ENCODE measurements at places on chromosomes 2 and 18.

DNA sequence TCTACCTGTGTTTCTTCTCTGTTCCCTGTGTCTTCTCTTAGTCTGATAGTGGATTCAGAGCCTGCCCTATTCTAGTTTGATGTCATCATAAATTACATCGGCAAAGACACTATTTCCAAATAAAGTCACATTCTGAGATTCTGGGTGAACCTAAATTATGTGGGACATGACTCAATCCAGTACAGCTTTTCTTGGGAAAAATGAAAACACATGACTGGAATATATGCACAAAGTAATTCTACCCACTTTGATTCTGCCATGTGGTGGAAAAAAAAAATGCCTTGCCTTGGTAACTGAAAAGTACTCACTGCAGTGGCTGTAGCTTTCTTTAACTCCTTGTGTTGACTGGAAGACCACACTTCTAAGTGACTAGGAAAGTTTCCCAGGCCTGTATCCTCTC, 73.7 kb downstream of the LRATD1 start:
- no peaks in the 10 kb centered on the region for H3K27me3 ChIP-seq
- no peak overlapping the region for H3K4me3 ChIP-seq
- H3K36me3 ChIP-seq: no peaks in the 10 kb centered on the region
- no peak for DNase-seq

DNA sequence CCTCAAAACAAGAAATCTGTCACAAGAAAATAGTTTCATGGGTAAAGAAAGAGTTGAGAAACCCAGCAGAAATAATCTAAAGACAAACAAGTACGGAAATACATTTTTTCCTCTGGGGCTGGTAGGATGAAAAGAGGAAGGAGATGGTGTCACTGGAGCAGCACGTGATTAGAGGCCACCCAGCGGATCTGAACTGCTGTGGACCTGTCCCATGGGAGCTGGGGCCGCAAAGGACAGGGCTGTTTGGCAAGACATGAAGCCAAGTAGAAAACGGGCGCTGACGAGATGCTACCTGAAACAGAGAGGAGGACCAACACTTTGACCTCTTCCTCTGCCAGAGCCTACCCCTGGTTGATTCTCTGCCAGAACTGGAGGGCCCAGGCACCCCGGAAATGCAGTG, 295.4 kb upstream of the ATP5MC3 start:
- peaks cover 35% of the 10 kb centered on the region for H3K27me3 ChIP-seq
- DNase-seq: no peak
- no peaks in the 10 kb centered on the region for H3K4me1 ChIP-seq
- H3K4me3 ChIP-seq: no peak overlapping the region
- H3K27ac ChIP-seq: no peak overlapping the region
- H3K36me3 ChIP-seq: no peaks in the 10 kb centered on the region

DNA sequence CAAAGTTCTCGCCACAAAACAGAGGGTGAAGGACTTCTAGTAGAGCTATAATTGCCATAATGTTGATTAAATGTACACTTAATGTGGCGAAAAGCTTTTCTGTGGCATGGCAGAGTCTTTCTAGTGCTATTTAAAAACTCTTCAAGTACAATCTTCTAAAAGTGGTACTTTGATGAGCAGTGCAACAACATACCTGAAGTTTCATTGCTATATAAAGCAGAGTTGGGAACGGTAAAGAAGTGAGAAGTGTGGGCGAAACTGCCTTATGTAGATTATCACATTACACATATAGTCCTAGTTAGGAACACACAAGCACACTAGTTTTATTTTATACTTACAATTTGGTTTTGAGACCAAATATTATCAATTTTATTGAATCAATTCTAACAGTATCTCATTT, 49.5 kb downstream of the FIGN start:
- peaks cover 10% of the 10 kb centered on the region for H3K4me1 ChIP-seq
- H3K4me3 ChIP-seq: no peak overlapping the region
- H3K27ac ChIP-seq: no peak overlapping the region
- no peaks in the 10 kb centered on the region for H3K36me3 ChIP-seq
- no peak for DNase-seq
- H3K27me3 ChIP-seq: no peaks in the 10 kb centered on the region

- DNase-seq: no peak
- H3K27ac ChIP-seq: no peak overlapping the region
- no peaks in the 10 kb centered on the region for H3K36me3 ChIP-seq
- no peak overlapping the region for H3K4me3 ChIP-seq
- no peaks in the 10 kb centered on the region for H3K27me3 ChIP-seq
These were observed 121.8 kb downstream of the NCK2 start for GRCh38 chr2:105866216-105867185.

Measured in PC-9 (cell line).